Stimulated activated CD8-positive, alpha-beta memory T cell treated with anti-CD3 and anti-CD28 coated beads, Interleukin-4, amount 100 ng/mL, for 1 hour (primary cell): ENCODE measurements at places on chromosomes 7 and 10.

GRCh38 chr7:36310897-36311296 lies 78.8 kb upstream of the ANLN start:
- no peak for DNase-seq

DNA sequence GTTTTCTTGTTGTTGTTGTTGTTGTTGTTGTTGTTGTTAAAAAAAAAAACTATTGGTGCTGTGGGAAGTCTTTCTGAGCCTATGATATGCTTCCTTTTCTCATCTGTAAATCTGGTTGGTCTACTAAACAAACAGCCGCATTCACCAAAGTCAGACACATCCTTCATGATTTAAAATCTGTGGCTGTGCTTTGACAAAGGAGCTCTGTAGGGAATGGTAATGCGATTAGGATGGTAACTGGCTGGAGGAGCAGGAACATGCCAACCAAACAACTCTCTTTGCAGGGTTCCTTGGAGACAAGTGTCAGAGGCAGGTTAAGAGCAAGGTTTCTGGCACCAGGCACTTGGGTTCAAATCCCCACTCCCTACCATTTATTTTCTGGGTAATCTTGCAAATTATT lies 14.9 kb upstream of the SP4 start:
- no peak for DNase-seq

GRCh38 chr10:71337219-71337701 lies 18.2 kb downstream of the SLC29A3 start:
- no peak for DNase-seq

DNA sequence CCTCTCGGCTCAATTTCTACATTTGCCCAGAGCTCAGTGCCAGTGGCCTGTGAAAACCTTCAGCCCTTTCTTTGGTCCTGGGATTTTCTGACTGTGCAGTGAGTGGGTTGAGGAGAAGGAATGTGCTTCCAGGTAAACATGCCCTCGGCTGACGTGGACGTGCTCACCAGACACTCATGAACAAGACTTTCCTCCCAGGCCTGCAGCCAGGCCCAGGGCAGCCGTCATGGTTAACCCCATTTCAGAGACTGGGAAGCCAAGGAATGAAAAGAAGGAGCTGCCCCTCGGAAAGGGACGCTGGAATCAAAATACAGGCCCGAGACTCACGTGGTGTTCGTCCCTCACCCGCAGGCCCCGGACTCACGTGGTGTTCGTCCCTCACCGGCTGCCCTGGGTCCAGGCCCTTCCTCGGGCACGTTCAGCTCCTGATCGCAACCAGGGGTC lies 8.8 kb upstream of the CALML5 start:
- no peak for DNase-seq

- no peak for DNase-seq
Measured at GRCh38 chr7:83271212-83272099, 108.8 kb upstream of the PCLO start.

DNA sequence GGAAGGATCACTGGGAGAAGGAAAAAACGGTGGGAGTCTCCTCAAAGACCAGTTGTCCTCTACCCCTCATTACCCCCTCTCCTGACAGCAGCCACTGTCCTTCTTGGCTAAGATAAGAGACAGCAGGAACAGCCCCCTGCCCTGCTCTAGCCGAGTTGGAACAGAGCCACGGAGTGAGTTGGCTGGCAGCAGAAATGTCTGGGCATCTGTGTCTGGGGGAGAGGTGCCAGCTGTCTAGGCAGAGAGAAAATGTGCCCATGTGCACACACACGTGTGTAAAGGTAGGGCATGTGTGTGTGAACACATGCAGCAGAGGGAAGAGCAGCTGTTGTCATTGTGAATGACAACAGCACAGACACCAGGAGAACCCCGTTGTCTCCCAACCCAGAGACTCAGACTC lies 9.4 kb upstream of the HILPDA start:
- no peak for DNase-seq

DNA sequence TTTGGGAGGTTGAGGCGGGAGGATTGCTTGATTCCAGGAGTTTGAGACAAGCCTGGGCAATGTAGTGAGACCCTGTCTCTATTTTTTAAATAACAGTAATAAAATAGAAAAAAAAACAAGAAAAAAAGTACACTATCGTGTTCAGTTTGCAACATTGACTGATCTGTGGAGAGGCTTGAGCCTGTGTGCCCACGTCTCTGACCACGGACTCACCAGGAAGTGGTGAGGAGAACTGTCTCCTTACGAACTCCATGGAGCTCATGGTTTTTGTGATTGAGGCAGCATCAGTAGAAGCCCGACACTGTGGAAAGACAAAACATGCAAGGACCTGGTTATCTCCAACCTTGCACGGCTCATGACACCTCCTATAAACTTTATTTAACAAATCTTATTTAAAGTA lies 23.9 kb upstream of the DNAJB6 start:
- DNase-seq = no peak

DNA sequence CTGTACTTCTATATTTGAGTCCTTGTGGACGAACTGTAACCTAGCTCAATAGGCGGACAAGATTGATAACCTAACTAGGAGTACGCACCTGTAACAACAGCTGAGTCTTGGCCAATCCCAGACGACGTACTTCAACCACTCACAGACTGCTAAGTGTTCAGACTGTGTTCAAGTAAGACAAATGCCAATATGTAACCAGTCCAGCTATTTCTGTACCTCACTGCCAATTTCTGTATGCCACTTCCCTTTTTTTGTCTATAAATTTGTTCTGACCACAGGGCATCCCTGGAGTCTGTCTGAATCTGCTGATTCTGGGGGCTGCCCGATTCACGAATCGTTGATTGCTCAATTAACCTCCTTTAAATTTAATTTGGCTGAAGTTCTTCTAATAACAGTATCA lies 32.2 kb downstream of the HACD1 start:
- DNase-seq = no peak

DNA sequence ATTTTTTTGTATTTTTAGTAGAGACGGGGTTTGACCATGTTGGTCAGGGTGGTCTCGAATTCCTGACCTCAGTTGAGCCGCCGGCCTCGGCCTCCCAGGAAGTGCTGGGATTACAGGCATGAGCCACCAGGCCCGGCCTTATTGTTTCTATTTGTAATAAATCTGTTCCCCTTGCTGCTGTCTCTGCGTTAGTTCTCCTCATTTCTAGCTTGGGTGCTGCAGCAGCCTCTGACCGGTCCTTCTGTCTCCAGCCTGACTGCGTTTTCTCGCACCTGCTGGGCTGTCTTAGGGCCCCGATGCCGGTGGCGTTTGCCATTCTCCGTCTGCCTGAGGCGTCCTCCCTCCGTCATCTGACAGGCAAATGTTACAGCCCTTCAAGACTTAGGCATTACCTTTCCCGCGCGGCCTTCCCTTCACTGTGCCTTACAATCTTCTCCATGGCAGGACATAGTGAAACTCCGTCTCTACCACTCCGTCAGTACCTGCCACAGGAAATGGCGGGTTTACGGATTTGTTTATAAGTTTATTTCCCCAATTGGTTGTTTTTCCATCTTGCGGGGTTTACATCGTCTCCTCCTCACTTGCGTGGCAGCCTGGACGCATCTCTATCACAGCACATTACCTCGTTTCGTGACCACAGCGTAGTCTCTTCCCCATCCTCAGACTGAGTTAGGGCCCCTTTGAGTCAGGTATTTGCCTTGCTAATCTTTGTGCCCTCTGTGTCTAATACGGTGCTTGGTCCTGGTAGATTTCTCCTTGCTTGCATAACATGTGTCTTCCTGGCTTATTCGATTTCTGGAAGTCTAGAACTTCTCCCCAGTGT lies 2.3 kb upstream of the GIMAP8 start:
- no peak for DNase-seq

- no peak for DNase-seq
Measured at GRCh38 chr7:105149827-105150226, 135.8 kb downstream of the KMT2E start.

DNA sequence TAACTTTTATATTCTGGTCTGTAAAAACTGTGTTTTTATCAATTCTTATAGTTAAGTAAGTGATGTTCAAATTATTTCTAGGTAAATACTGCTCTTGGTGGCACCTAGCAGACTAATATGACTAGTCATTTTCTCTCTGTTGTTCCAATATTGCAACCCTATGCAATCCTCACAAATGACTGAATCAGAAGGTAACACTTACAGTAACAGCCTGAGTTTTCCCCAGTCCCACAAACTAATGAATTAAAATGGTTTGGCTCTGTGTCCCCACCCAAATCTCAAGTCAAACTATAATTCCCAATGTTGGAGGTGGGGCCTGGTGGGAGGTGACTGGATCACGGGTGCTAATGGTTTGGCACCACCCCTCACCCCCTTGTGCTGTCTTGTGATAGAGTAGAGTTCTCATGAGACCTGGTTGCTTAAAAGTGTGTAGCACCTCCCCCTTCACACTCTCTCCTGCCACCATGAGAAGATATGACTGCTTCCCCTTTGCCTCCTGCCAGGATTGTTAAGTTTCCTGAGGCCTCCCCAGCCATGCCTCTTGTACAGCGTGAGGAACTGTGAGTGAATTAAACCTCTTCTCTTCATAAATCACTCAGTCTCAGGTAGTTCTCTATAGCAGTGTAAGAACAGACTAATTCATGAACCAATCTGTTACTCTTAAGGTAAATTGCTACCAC lies 43.5 kb downstream of the MTPN start:
- DNase-seq = no peak

DNA sequence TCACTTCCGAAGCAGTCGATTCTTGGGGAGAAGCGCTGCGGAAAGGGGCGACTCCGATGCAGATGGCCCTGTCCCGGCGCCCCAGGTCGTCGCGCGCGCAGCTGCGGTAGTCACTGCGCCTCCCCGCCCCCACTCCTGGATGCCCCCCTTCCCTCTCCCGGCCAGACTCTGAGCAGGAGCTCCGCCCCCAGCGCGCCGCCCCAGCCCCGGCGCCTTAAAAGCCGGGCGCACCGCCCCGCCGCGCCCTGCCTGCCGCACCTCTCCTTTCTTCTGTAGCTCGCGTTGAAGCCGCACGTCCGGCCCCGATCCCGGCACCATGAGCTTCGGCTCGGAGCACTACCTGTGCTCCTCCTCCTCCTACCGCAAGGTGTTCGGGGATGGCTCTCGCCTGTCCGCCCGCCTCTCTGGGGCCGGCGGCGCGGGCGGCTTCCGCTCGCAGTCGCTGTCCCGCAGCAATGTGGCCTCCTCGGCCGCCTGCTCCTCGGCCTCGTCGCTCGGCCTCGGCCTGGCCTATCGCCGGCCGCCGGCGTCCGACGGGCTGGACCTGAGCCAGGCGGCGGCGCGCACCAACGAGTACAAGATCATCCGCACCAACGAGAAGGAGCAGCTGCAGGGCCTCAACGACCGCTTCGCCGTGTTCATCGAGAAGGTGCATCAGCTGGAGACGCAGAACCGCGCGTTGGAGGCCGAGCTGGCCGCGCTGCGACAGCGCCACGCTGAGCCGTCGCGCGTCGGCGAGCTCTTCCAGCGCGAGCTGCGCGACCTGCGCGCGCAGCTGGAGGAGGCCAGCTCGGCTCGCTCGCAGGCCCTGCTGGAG lies at the start of gene INA:
Gene INA (plus strand): TSS at position 243 of the 817 bp plus-strand sequence. CDS start 74 bp downstream, at position 317.
- no peak for DNase-seq

GRCh38 chr7:143909863-143910262 lies 7.9 kb upstream of the TCAF1 start:
- no peak for DNase-seq

GRCh38 chr10:85648279-85648754 lies 718.3 kb downstream of the GRID1 start:
- no peak for DNase-seq

GRCh38 chr10:24969841-24970281 lies 17.5 kb upstream of the PRTFDC1 start:
- no peak for DNase-seq

GRCh38 chr7:27901028-27901760 lies 161.2 kb downstream of the TAX1BP1 start:
- DNase-seq = no peak
